ENCODE measurements at places on chromosomes 6 and 20. TPM values are rescaled to one million over a fixed set of nuclear protein-coding genes. Genes with fewer than 3 reads are reported as not detected.

- H3K4me1 ChIP-seq, result peaks cover 10% of the 10 kb centered on the region
- no peak overlapping the region for H3K4me3 ChIP-seq
- no peaks in the 10 kb centered on the region for H3K36me3 ChIP-seq
Observed at GRCh38 chr6:162345051-162345511, 382.5 kb downstream of the PRKN start.

Gene RNF144B
- 23.2 TPM for total RNA-seq

Gene SYNCRIP
- total RNA-seq, result 96.8 TPM

Gene CRISP3
- total RNA-seq, result 0.80 TPM

DNA sequence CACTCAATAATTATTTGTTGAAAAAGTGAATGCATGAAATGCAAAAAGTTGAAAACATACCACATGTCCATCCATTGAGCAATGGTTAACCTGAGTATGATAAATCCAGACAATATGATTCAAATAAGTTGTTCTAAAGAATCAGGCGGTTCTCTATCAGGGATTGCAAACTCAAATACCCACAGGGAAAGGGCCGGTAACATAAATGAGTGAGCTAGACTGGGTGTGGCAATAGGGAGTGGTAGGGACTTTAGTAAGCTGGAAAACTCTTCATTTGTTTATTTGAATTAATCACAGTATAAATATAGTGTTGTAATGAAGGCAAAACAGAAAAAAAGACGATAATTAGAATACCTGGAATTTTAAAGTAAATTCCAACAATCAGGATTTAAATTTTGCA lies 106.3 kb downstream of the BCAS1 start:
- H3K4me1 ChIP-seq, result peaks cover 18% of the 10 kb centered on the region
- H3K4me3 ChIP-seq, result no peak overlapping the region
- H3K27me3 ChIP-seq, result no peaks in the 10 kb centered on the region

Gene HLA-DRB5
- total RNA-seq, result 0.82 TPM

Gene RNF39
- total RNA-seq, result not detected

- no peaks in the 10 kb centered on the region for H3K36me3 ChIP-seq
- peaks cover 6% of the 10 kb centered on the region for H3K27me3 ChIP-seq
- no peak overlapping the region for H3K27ac ChIP-seq
- DNase-seq, result no peak
Observed at GRCh38 chr6:170259278-170259677, 31.6 kb downstream of the DLL1 start.

GRCh38 chr6:153048631-153049030 lies 46.1 kb upstream of the MTRF1L start:
- H3K4me1 ChIP-seq, result no peaks in the 10 kb centered on the region
- DNase-seq, result no peak
- peaks cover 5% of the 10 kb centered on the region for H3K36me3 ChIP-seq
- no peak overlapping the region for H3K4me3 ChIP-seq
- H3K27me3 ChIP-seq, result no peaks in the 10 kb centered on the region

Gene CASS4
- not detected for total RNA-seq
